ENCODE measurements at places on chromosomes 1 and 21.
A peak's percentile ranks its signal among the peaks of the same experiment; 100 is the strongest.

DNA sequence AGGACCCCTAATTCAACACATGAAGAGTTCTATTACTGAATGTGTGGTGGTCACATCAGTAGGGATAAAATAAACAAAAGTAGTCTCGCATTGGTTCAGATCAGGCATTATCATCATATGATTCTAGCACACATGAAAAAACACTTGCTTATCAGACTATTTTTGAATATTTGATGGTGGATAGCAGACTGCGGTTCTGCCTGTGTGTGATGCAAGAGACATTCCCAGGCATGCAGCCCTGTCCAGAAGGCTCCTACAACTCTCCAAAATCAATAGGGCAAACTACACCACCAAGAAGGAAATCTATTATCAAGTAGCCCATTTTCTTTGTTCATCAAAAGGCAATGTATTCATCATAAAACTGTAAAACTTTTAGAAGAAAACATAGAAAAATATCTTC lies 304.7 kb downstream of the DUSP10 start:
- no peak for DNase-seq

- no peak for DNase-seq
Observed at GRCh38 chr21:45578811-45579381, 36.7 kb upstream of the SLC19A1 start.

GRCh38 chr1:24455272-24455671 lies 39.7 kb downstream of the NIPAL3 start:
- no peak for DNase-seq

DNA sequence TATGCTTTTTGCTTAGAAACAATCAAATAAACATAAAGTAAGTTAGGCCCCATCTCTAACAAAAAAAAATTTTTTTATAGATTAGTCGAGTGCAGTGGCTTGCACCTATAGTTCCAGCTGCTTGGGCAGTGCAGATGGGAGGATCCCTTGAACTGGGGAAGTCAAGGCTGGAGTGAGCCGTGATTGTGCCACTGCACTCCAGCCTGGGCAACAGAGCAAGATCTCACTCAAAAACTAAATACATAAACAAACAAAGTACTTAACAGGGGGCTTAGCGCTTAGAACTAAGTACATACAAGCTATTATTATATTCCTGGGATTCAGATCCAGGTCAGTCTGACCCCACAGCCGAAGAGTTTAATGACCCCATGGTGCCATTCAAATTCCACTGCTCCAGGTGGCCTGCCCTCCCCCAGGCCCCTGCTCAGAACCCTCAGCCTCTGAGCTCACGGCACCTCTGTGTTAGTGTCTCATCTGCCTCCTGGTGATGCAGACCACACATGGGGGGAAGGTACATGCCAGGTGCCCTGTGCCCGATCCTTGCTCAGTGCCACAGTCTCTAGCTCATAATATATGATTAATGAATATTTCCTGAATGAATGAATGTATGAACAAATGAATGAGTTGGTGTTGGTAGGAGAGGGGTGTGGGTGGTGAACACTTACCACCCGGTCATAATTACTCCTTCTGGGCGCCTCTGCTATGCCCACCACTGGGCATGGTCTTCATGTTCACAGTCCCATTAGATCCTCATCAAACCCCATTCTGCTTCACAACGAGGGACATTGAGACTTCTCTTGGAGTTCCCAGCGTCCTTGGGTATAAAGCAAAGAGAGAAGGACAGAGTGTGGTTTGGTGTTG lies 14.6 kb downstream of the NCMAP start:
- no peak for DNase-seq

DNA sequence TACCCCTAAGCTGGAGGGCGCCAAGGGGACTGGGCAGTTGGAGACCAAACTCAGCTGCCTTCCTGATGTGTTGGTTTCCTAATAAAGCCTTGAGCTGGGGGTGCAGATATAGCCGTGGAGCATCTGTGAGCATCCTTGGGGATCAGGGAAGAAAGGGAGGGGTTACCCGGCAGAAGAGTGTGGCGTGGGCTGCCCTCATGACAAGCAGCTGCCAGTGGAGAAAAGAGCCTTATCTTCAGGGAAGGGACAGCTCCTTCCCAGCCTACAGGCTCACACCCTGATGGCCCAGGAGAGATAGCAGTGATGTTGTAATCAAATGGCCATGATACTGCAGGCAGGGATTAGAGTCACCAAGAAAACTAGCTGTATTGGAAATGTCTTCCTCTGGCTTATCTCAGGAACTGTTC lies 10.8 kb upstream of the NFASC start:
- DNase-seq, result no peak

DNA sequence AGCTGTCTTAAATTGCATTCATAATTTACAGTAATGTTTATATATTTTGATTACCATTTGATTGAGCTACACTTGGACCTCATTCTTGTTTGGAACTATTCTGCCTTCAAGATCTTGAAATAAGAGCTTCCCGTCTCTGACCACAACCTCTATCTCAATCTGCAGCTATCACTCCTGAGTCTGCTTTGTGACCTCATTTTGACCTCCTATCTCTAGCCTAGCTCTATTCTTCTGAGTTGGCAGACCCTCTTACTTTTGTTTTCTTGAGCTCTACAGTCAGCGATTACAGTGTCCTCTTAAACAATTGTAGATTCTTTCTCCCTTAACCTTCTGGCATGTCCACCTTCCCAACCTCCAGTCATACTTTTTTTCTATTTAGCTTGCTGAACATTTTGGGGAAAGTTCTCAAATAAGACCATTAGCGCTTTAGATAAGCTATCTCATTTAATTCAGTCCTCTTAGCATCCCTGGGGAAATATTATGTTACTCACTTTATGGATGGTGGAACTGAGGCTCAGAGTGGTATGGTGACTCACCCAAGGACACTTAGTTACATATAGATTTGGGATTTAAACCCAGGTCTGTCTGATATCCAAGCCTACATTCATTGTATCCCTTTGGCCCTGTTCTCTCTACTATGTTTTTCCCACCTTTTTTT lies 19.1 kb downstream of the RPAP2 start:
- no peak for DNase-seq

GRCh38 chr1:218970397-218970990 lies 203.2 kb upstream of the LYPLAL1 start:
- DNase-seq, result no peak

- DNase-seq, result peak; percentile 19
Observed at GRCh38 chr1:190277107-190277506, 200.6 kb downstream of the BRINP3 start.

GRCh38 chr1:196690582-196690981 lies 38.7 kb downstream of the CFH start:
- DNase-seq, result peak; percentile 18

- DNase-seq, result no peak
Observed at GRCh38 chr1:47514229-47514628, 76.4 kb downstream of the FOXD2 start.

DNA sequence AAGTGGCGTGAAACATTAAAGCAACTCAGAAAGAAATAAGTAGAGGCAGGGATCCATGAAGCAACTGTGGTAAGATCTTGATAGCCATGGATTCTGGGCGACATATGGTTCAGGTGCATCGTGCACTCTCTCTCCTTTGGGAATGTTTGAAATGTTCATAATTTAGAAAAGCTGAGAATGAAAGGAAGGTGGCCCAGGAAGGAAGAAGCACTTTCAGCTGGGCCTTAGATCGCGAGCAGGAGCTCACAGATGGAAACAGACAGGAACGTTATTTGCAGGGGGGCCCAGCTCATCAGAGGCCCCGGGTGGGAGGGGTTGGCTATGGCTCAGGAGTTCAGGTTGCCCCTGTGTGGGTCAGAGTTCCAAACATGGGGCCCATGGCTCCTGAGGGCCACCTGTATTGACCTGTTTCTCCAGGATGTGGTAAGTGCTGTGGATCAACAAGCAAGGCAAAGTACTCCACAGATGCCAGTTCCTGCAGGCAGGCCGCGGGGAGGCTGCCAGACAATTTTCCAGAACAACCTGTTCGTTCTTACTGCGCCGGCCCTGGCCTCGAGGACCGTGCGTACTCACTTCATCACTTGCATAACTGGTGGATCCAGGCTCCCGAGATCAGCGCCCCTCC lies 253.2 kb downstream of the TOMM20 start:
- DNase-seq, result no peak

GRCh38 chr1:172653015-172653709 lies 5.7 kb upstream of the FASLG start:
- no peak for DNase-seq

GRCh38 chr1:94539496-94539895 lies 2.1 kb downstream of the F3 start:
- DNase-seq, result no peak

- no peak for DNase-seq
Observed at GRCh38 chr1:24276791-24277190, 42.4 kb upstream of the GRHL3 start.

DNA sequence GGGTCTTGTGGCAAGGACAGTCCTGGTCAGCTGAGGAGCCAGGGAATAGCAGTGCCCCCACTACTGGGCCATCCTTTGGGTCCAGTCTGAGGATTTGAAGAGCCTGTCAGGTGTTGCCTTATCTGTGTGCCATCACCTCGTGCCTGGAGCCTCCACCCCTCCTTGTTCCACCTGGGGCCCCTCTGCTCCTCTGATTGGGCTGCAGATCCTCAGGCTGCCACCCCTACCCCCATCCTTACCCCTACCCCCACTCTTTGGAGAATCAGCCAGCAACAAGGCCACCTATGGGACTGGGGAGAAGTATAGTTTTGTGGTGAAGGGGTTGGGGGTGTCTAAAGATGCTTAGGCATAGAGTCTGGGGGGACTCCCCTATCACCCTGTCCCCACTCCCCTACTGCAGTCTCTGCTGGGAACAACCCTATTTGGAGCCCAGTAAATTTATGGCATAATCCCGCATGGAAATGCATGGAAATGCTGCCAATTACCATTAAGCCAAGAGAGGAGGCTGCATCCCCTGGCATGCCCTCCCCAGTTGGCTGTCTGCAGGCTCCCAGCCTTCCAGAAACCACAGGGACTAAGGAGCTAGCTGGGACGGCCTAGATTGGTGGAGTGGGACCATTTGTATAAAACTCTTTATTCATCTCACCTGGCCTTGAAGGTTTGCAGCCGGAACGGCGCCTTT lies 142.7 kb upstream of the CSF3R start:
- DNase-seq, result no peak

- no peak for DNase-seq
Observed at GRCh38 chr1:198367296-198367695, 173.2 kb downstream of the ATP6V1G3 start.

DNA sequence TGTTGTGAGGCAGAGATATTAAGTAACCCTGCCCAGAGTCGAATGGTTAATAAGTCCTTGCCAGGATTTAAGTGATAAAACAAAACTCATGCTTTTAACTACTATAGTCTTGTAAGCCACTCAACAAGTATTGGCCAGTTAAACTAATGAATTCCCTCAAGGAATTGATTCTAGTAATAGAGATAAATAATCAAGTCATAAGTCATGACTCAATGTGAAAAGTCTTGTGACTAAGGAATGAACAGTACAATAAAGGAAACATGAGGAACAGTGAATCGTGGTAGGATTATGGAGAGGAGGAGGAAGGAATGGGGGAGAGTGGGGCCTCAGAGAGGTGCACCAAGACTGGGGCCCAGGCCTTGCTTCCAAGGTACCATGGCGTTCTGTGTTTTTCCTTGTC lies 104.7 kb downstream of the FGGY start:
- DNase-seq, result no peak

DNA sequence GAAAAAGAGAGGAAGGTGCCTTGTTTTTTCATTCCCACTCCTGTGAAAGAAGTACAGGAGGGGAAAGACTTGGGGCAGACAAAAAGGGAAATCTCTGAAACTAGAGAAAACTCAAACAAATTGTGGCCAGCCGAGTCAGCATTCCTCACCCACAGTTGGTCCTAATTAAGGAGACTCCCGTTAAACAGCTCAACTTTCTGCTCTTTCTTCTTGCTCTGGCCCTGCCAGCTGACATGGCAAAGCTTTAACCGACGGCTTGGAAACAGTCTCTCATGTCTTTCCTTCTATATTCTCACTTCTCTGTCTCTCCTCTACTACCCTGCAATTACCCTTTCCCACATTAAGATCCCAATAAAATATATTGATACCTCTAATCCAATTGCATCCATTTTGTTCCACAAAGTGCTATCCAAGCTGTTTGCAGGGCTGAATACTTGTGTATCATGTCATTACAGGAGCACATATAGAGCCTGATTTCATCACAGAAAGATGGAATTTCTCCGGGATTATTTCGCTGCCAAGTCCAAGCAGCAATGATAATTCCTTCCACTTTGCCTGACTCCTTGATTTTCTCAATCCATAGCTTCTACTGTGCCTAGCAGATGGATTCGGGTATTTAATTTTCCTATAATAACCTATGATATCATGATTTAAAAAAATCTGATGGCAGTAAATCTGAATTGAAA lies 65.4 kb upstream of the IPO9 start:
- no peak for DNase-seq

DNA sequence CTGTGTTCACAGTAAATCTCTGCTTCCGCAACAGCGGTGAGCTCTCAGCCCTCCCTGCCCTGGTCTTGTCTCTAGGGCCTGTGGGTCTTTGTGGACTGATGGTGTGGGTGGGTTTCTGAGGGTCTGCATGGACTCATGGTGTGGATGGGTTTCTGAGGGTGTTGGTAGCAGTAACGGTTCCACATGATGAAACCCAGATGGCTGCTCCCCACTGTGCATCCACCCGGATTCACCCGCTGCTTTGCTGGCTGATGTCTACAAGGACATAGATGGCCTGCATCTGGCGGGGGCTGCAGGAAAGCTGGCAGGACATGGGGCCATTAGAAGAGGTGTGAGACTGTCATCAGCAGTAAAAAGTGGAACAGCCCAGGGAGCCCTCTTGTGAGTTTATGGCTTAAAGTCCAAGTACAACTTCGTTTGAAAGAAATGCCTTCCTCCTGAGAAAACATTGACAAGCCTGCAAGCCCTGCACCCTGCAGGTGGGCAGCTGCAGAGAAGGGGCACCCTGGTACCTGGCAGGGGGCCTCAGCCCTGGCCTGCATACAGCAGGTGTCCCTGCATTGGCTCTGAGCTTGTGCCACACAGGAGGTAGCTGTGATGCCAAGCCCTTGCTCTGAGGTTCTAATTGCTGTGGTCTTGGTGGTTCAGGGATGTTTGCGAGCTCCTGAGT lies 156.9 kb upstream of the COL6A1 start:
- DNase-seq, result no peak

GRCh38 chr1:227429447-227430359 lies 111.4 kb upstream of the CDC42BPA start:
- no peak for DNase-seq

DNA sequence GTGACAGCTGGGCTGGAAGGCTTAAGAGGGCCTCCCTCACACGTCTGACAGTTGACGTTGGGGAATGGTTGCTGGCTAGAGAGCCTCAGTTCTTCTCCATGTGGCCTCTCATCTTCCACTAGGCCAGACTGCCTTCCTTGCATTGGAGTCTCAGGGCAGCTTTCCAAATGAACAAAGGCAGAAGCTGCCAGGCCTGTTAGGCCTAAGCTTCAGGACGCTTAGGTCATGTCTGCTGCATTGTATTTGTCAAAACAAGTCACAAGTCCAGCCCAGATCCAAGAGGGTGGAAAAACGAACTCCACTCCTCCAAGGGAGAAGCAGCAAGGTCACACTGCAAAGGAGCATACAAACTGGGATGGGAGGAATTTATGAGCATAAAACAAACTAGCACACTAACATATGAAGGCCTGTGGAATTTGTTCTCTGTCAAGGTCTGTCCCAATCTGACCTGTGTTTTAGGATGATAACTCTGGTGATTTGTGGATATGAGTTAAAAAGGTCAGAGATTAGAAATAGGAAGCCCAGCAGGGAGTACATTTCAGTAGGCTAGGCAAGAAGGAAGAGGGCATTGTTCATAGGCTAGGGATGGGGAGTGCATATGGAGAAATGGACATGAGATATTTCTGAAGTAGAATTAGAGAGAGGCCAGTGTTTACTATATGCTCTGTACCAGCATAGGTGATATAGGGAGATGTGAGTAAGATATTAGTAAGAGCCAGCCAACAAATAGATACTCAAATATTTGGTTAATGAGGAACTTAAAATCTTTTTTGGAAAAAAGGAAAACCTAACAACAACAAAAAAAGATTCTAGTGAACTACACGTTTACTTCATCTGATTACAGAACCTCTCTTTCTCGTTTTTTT lies 29.1 kb upstream of the CNN3 start:
- DNase-seq, result no peak
